ENCODE measurements at places on chromosomes 13 and 19. TPM values are rescaled to one million over a fixed set of nuclear protein-coding genes. Genes with fewer than 3 reads are reported as not detected.
A peak's percentile ranks its signal among the peaks of the same experiment; 100 is the strongest.

DNA sequence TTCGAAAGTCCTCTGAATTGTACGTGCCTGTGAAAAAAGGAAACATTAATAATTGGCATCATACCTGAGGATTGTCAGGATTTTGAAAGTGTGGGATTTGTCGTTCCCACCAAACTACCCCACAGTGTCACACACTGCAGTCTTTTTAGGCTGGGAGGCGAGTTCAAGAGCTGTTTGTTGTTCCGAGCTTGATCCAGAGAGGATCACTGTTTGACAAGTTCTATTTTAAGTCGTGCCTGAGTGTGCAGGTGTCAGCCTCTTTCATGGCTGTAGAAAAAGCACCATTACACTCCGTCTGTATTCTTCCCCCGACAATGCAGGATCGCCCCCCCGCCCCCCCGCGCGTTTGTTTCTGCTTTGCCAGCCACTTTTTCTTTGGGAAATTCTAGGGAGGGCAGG lies 635 bp upstream of the NBEA start:
- no peak for DNase-seq

- DNase-seq: no peak
Observed at GRCh38 chr13:110528911-110529310, 32.6 kb downstream of the RAB20 start.

DNA sequence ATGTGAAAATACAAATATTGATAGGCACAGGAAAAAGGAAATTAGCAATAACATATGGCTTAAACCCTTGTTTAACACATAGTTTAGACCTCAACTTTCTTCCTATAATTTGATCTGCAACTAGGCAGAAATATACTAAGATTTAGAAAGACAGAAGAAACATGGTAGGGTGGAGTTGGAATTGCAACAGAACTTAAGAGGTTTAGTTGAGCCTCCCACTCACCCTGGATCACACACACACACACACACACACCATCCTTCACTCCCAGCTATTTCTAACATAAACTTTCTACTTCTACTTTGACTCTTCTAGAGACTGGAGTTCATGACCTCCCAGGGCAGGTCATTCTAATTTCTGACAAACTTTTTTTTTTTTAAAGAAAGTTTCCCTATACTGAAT lies 47.4 kb downstream of the FLT3 start:
- DNase-seq: no peak

GRCh38 chr13:30319655-30320054 lies 12.3 kb upstream of the KATNAL1 start:
- DNase-seq: no peak

- DNase-seq: peak; percentile 45
Observed at GRCh38 chr19:12873891-12874745, 7.1 kb downstream of the DNASE2 start.

- DNase-seq: peak; percentile 19
Observed at GRCh38 chr13:74758188-74758587, 624.0 kb upstream of the KLF12 start.

GRCh38 chr13:20370815-20371421 lies 138.8 kb upstream of the GJB6 start:
- DNase-seq: no peak

GRCh38 chr19:8413629-8413995 lies 507 bp downstream of the MARCHF2 start:
- no peak for DNase-seq

The S1PR5 gene
- 16.1 TPM for total RNA-seq

The KCNJ14 gene
- total RNA-seq: 0.70 TPM

The RAB4B gene
- total RNA-seq: 26.4 TPM

The IGFL3 gene
- total RNA-seq: not detected

The PGLYRP1 gene
- not detected for total RNA-seq

The URAD gene
- total RNA-seq: not detected
